Tibial nerve (tissue), 4 donors: ENCODE measurements at places on chromosomes 16 and 17. TPM values are rescaled to one million over a fixed set of nuclear protein-coding genes. Genes with fewer than 3 reads are reported as not detected.

GRCh38 chr16:77874347-77874746, 86.0 kb downstream of the VAT1L start:
- H3K36me3 ChIP-seq, result no peaks in the 10 kb centered on the region
- H3K27ac ChIP-seq, result no peak overlapping the region
- peaks cover 5% of the 10 kb centered on the region for H3K4me1 ChIP-seq
- no peak overlapping the region for H3K4me3 ChIP-seq

DNA sequence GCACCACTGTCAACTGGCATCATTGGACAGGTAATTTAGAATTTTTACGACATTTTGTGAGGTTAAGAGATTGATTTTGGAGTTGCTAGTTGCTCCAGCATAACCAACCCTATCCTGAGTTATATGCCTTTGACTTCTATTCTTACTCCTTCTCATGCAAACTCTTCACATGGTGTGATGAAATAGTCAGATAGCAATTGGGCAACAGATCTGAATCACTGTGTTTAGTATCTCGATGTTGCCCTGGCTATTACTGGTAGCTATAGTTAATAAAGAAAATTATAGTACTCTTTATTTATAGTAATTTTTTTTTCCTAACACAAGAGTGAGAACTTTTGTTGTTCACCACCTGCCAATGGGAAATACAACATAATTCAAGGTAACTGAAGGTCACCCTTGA, 494.8 kb upstream of the TOM1L1 start:
- H3K4me3 ChIP-seq, result no peak overlapping the region
- DNase-seq, result no peak
- H3K27me3 ChIP-seq, result no peaks in the 10 kb centered on the region
- H3K4me1 ChIP-seq, result no peaks in the 10 kb centered on the region

DNA sequence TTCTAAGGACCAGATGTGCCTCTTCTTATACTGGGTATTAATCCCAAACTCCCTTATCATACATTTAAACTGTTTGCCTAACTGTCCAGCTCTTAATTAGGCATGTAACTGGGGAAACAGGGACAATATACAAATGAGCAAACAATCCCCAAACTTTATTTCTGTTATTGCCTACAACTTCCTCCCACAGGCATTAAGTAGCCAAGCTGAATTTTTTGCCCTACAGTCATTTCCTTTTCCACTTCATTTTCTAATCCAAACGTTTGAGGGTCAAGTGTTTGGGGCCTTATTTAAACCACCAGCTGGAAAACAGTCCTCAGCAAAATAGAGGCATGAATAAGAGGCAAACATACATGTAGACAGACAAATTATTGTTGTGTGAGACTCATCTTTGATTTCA, 77.4 kb upstream of the CCL2 start:
- no peak overlapping the region for H3K27ac ChIP-seq
- H3K36me3 ChIP-seq, result no peaks in the 10 kb centered on the region
- no peak overlapping the region for H3K4me3 ChIP-seq
- H3K27me3 ChIP-seq, result no peaks in the 10 kb centered on the region

DNA sequence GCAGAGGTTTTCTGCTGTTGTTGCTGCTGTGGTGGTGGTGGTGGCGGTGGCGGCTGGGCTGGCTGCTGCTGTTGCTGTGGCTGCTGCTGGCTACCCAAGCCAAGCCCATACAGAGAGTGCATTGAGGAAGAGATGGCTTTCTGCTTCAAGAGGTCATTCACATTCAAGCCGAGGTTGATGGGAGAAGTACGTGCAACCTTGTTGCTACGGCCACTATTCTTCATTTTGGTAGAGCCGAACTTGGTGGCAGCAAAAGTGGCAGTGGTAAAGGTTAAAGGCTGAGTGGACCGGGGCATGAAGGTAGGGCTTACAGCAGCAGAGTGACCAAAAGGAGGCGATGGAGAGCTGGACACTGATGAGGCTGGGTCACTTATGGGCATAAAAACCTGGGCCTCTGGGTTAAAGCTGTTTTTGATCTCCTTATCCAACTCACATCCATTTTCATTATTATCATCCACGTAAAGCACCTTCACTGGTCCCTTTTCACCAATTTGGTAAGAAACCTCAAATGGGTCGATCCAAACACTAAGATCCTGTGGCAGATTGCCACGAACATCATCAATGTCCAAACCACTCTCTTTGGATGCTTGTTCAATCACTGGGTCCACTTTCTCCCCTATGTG, 2.8 kb downstream of the TOB1 start:
- DNase-seq, result no peak
- H3K27ac ChIP-seq, result peak overlapping the region; percentile 98
- peak overlapping the region; percentile 45 for H3K4me3 ChIP-seq
- H3K36me3 ChIP-seq, result peaks cover 18% of the 10 kb centered on the region
- peaks cover 51% of the 10 kb centered on the region for H3K4me1 ChIP-seq

- DNase-seq, result no peak
- H3K36me3 ChIP-seq, result no peaks in the 10 kb centered on the region
- no peak overlapping the region for H3K4me3 ChIP-seq
- no peak overlapping the region for H3K27ac ChIP-seq
- peaks cover 3% of the 10 kb centered on the region for H3K4me1 ChIP-seq
Observed at GRCh38 chr16:69494991-69495392, 70.6 kb downstream of the CYB5B start.

DNA sequence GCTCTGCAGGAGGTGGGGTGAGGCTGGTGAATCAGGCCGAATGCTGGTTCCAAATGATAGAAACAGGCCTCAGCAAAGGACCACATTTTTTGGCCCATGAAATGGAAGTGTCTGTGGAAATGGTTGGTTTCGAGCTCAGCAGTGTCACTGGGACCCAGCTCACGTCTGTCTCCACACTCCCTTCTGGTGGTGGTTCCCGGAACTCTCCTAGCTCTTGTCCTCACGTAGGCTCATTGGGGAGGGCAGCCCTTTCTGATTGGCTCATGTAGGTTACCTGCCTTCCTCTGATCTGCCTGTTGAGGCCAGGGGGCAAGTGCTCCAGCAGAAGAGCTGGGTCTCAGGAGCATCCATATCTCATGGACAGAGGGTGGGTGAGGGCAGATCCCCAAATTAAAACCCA, 4.0 kb downstream of the ALG1 start:
- DNase-seq, result no peak
- H3K4me3 ChIP-seq, result no peak overlapping the region
- no peak overlapping the region for H3K27ac ChIP-seq

ACSM3 gene
- 1.2 TPM for total RNA-seq

ZNF768 gene
- total RNA-seq, result 40.2 TPM

CDK5R1 gene
- total RNA-seq, result 0.84 TPM
